Activated CD4-positive, alpha-beta T cell treated with anti-CD3 and anti-CD28 coated beads, Interleukin-10, Interleukin-2, amounts not matched to agents 100 ng/mL and 50 ng/mL, durations not matched to agents 16 hours and 8 hours (primary cell): ENCODE measurements at places on chromosomes 4 and X.

- DNase-seq, result no peak
These were observed 22.8 kb downstream of the USP38 start for GRCh38 chr4:143207555-143207954.

GRCh38 chrX:115047715-115048114, 30.3 kb upstream of the IL13RA2 start:
- DNase-seq, result no peak

GRCh38 chr4:41256131-41256739, 493 bp upstream of the UCHL1 start:
- no peak for DNase-seq

DNA sequence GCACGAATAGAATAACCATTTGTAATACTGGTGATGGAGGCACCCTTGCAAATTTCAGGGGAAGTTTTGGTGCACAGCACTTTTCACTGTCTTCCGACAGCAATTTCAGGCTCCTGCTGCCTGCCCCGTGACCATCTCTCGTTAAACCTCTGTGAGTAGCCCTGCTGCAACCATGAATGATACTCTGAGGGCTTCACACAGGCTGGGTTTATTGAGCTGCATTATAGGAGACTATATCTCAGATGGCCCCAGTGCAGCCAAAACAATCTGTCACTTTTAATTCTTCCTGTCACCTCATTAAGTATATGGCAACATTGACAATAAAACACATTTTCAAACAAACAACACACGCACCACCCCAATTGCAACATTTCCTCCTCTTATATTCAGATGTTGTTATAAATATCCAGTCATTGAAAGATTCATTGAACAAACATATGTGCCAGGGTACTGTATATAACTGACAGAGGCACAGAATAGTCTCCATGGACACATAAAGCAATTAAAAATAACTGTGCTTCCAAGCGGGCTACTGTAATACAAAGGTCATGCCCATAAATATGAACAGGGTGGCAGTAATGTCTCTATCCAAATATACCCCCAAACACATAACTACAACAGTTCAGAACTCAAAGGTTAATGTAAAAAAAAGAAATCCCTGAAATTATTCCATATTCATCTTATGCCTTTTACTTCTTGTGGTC, 477.0 kb downstream of the GBA3 start:
- DNase-seq, result no peak

GRCh38 chrX:120426599-120426998, 42.5 kb downstream of the LAMP2 start:
- DNase-seq, result no peak

GRCh38 chr4:183968502-183968901, 63.4 kb downstream of the STOX2 start:
- no peak for DNase-seq

- no peak for DNase-seq
These were observed 251.0 kb downstream of the PRDM5 start for GRCh38 chr4:120671538-120671937.
